PC-3 (cell line): ENCODE measurements at places on chromosomes 6 and 20.

- DNase-seq, result no peak
These were observed 104.4 kb downstream of the TOX2 start for GRCh38 chr20:44018942-44019637.

DNA sequence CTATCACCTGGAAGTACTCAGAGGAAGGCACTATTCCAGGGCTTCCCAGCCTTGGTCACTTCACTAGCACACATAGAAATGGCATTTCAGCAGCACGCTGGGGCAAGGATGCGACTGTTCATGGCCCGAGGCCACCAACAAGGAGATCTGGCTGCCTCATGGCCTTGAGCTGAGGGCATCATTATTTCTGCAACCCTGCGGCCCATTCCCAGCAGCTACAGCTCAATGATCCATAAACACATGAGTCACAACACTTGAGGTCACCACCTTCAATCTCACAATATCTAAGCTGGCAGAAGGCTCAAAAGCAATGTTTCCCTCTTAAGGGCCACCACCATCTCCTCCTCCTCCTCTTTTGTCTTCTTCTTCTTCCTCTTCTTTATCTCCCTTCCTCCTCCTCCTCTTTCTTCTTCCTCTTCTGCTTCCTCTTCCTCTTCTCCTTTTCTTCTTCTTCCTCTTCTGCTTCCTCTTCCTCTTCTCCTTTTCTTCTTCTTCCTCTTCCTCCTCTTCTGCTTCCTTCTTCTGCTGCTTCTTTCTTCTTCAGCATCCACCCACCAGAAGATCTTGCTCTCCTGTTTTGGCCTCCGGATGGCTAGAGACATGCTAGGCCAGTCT is 382.9 kb upstream of the CNR1 start:
- no peak for DNase-seq

- no peak for DNase-seq
These were observed 253.7 kb downstream of the TMEM242 start for GRCh38 chr6:157069585-157069984.

DNA sequence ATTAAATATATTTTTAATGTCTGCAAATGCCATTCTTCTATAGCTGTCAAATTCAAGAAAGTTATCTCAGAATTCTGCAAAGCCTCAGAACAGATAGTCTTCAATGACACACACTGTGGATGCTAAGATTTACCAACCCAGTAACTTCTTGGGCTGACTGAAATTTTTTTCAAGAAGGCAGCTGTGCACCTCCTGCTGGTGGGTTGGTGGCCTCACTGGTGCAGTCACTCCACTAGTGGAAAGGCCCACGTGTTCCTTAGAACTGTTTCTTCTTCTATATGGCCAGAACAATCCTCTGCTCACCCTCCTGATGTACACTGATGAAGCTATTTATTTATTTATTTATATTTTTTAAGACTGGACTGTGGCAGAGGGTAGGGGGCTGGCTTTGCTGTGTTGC is 28.1 kb upstream of the MTCL3 start:
- peak; percentile 5 for DNase-seq

GRCh38 chr6:49966334-49966733 is 2.4 kb upstream of the DEFB114 start:
- no peak for DNase-seq
